Activated T-helper 1 cell treated with anti-CD3 and anti-CD28 coated beads, Interleukin-2, amount 50 U/mL, for 16 hours (primary cell): ENCODE measurements at places on chromosomes 4 and X.

DNA sequence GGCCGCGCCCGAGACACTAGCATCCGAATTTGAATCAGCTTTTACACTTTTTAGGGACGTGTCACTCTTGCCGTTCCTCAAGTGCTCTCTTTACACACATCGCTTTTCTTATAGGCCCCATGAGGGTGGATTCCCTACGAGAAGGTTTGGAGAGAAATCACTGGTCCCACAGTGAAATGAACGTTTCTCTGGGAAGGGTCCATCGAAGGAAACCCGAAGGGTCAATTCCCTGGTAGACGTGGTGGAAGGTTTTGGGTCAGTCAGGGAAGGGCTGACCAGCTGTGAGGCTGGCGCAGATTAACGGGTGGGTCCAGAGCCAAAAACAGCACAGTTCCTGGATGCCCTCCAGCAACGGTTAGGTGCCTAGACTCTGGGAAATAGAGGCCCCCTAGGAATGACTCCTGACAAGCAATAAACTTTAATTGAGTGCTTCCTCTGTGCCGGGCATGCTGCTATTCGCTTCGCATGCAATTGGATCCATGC, 35.9 kb downstream of the ETDC start:
- DNase-seq, result no peak

DNA sequence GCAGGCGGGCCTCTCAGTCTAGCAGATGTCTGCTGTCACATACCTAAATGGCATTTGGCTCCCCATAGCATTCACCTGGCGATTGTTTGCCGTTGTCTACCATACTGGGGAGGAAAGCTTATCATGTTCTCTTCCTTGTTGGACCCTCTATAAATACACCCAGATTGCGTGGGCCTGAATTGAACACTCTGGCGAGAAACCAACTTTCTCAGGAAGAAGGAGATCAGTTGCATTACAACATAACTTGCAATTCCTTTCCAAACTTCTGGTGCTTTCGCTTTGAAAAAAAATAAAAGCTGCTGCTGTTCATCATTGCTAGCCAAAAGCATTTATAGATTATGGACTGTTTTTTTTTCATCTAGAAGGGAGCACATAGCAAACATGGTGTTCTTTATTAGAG, 230.0 kb upstream of the GPC4 start:
- DNase-seq, result no peak

DNA sequence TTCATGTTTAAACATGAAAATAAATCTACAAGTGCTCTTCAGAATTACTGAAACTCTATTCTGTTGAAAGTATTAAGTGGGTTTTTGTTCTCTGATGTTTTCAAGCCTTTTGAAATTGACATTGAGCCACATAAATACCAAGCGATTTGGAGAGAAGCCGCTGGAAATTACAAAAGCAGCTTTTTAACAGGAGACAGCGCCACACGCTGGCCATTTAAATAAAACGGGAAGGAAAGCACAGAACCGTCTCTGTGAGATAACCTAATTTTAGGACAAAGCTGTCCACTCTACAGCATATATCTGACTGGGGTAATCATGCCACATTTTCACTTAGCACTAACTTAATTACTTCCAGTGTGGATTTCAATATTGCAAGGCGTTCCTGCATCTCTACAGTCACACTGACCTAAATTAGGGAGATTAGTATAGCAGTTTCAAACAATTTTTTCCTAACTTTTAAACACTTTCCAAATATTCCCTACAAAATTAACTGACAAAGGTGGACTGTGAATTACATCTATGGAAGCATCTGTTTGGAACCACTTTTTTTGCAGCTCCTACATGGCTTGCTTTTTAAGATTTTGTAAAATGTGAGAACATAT, 6.8 kb upstream of the ANOS1 start:
- no peak for DNase-seq

DNA sequence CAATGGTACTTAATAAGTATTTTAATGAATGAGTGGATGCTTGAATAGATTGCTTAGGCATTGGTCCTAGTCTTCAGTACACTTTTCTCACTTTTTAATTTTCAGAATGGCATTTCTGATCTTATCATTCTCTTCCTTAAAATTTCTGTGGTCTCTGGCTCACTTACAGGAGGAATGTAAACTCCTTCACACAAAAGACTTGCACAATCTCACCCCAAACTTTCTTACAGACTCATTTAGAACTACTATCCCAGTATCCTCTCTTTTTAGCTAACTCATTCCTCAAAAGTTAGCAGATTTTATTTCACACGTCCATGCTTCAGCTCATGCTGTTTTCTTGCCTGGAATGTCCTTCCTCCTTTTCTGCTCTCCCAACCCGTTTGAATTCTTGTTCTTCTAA, 350.1 kb downstream of the GRXCR1 start:
- no peak for DNase-seq

GRCh38 chr4:1082215-1083182, 30.9 kb downstream of the RNF212 start:
- DNase-seq, result no peak

GRCh38 chr4:139768366-139768765, 102.7 kb downstream of the MGST2 start:
- DNase-seq, result no peak

GRCh38 chrX:29627833-29628232, 587.5 kb upstream of the MAGEB2 start:
- DNase-seq, result no peak

DNA sequence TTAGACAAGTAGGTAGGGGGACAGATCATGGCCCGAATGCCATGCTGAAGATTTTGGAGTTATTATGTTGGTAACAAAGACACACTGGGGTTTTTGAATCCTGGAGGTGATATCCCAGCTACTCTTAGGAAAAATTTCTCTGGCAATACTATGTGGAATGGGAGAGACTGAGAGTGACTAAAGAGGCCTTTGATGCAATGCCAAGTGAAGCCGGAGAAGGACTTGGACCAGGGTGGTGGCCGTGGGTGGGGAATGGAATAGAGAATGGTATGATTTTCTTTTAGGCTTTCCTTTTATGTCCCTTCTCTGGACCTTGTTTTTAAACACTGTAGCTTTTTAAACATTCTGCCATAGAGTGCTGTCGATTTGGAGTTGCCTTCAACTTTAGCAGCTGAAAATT, 141.6 kb downstream of the DCLK2 start:
- DNase-seq, result no peak

DNA sequence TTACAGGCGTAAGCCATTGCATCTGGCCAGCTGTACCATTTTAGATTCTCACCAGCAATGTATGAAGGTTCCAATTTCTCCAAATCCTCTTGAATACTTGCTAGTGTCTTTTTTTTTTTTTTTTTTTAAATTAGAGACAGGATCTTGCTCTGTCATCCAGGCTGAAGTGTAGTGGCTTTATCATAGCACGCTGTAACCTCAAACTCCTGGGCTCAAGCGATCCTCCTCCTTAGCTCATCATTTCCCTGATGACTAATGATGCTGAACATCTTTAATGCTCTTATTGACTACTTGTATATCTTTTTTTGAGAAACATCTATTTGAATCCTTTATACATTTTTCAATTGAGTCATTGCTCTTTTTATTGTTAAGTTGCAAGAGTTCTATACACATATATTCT, 40.3 kb downstream of the HDAC8 start:
- DNase-seq, result no peak

DNA sequence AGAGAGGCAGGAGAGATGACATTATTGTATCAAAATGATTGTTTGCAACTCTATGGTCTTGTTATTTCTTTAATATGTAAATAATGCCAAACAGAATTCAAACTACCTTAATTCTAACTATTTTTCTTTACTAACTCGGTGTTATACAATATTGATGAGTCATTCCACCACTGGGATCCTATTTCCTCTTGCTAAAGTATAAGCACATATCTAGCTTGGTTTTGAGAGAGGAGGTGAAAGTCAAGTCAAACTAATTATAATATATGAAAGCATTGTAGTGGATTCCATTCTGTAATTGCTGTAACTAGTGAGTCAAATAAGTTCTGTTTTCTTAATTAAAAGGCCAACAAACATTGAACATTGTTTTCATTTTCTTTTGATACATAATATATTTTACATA, 837.6 kb downstream of the PDHA2 start:
- DNase-seq, result no peak

DNA sequence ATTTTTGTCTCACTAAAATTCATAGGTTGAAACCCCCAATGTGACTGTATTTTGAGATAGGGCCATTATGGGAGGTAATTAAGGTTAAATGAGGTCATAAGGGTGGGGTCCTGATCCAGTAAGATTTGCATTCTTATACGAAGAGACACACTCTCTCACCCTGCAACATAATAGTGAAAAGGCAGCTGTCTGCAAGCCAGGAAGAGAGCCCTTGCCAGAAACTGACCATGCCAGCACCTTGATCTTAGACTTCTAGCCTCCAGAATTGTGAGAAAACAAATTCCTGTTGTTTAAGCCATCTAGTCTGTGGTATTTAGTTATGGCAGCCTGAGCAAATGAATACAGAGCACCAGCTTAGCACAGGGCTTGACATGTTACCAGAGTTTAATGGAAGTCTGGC, 17.5 kb upstream of the IGSF1 start:
- DNase-seq, result no peak

- no peak for DNase-seq
Measured at GRCh38 chrX:153533091-153533490, 15.6 kb downstream of the ATP2B3 start.

DNA sequence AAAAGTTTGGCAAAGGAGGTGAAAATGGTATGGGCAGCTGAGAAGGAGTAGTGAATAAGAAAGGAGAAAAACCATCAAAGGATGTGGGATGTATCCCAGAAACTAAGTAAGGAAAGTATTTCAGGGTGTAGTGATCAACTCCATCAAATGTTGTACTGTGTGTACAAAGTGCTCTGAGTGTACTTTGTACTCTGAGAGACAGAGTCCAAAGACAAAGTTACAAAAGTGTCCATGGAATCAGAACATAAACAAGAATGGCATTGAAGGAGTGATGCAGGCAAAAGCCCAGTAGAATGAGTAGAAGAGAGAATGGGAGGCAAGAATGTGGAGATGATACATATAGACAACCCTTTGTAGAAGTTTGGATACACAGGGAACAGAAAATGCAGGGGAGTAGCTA, 12.3 kb upstream of the PGRMC1 start:
- no peak for DNase-seq

- DNase-seq, result peak; percentile 28
Measured at GRCh38 chrX:12950851-12951594, 23.9 kb upstream of the TMSB4X start.

- no peak for DNase-seq
Measured at GRCh38 chr4:76716658-76717057, 181.3 kb downstream of the SOWAHB start.

GRCh38 chr4:123977641-123978081, 581.1 kb downstream of the SPRY1 start:
- no peak for DNase-seq

GRCh38 chr4:153641532-153641931, 42.5 kb upstream of the TLR2 start:
- no peak for DNase-seq

- DNase-seq, result no peak
Measured at GRCh38 chr4:80184825-80185756, 12.2 kb upstream of the PRDM8 start.

DNA sequence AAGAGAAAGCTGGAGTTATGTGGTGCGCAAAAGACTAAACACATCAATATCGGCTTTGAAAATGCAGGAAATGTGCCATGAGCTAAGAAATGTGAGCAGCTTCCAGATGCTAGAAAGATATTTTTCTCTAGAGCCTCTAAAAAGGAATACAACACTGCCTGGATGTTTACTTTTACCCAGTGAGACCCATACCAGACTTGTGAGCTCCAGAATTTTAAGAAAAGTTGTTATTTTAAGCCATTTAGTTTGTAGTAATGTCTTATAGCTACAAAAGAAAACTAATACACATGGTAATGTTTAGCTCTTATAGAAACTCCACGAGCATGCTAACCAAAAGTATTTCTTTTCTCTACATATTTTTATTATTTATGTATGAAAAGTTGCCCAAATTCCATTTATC, 1389.4 kb downstream of the C4orf33 start:
- DNase-seq, result no peak

- no peak for DNase-seq
Measured at GRCh38 chr4:67087897-67088296, 457.4 kb downstream of the CENPC start.

DNA sequence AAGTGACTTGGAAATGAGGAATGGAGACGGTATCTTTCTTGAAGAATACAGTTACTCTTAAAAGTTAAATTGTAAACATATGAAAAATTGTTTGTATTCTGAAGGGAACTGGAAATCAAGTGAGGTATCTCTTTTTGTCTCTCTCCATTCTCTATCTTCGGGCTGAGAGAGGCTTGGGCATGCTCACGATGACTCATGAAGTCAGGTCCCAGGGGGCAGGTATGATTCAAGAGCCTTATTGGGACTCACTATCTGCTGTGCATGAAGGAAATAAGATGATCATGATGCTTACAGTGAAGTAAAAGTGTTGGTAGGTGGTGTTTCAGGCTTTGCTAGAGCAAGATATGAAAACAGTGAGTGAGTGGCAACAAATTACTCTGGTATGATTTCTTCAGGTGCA, 200.4 kb upstream of the PITX2 start:
- DNase-seq, result no peak

DNA sequence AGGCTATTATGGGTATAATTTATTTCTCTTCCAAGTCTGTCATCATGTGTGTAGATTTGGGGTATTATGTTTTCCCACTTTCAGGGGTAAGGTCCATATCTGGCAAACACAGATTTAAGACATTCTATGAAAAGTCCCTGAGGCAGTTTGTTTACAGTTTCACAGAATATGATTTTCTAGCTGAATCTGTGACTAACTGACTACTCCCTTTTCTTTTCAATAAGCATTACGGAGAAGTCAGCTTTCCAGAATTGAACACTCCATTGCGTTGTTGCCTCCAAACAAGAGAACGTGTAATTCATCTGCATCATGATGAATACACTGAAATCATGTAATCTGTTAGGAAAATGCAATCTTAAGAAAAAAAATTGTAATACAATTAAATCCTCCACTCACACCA, 226.7 kb upstream of the SFRP2 start:
- no peak for DNase-seq

GRCh38 chr4:29653221-29653620, 1066.9 kb upstream of the PCDH7 start:
- DNase-seq, result no peak

- DNase-seq, result no peak
Measured at GRCh38 chr4:14812101-14812500, 190.2 kb upstream of the CPEB2 start.

GRCh38 chrX:40563784-40564183, 17.0 kb upstream of the ATP6AP2 start:
- DNase-seq, result no peak

DNA sequence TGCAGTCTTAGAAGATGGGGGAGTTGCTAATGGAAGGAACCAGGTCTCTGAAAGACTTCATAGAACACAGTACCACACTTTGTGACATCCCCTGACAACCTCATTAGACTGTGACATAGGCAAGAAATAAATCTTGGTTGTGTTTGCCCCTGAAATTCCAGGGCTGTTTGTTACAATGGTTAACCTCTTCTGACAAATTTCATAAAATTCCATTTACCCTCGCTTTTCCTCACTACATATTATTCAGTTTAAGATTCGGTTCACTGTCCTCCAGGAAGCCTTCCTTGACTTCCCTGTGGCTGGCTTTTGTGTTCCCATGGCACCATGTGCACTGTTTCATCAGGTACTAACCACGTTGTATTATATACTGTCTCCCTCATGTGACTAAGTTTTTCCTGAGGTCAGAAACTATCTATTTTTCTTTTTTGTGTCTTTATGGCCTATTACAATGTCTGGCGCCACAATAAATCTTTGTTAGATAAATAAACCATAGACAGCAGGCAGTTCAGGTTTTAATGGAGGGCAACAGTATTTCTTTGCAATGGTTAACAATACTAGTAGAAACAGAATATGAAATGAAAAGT, 54.2 kb downstream of the ATXN3L start:
- no peak for DNase-seq
